ENCODE measurements at places on chromosomes 11 and 22.

DNA sequence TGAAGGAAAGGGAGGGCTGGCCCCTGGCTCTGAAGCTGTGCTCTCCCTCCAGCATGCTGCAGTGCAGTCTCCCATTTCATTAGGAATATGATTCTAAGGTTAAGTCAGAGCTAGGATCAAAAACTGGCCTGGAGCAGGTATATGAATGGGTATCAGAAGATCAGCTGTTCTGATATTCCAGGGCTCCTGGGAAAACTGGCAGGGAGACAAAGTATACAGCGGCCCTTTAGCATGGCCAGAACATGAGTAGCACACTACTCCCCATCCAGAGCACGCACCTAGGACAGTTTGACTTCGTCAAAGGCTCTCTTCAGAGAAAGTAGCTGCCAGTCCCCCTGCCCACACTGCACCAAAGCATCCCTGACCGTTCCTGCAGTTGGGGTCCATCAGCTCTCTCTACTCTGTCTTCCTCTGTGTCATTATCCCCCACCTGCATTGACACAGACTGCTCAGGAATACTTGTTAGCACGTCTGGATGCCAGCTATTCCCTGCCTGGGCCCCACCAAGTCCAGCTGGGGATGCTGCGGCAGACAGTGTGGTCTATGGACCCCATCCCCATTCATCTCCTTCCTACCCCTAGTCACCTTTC is 4.0 kb upstream of the FCHSD2 start:
- no peak for DNase-seq

GRCh38 chr11:59459916-59460315 is 3.2 kb downstream of the OR4D6 start:
- DNase-seq, result no peak

GRCh38 chr11:32456864-32457263 is 21.5 kb upstream of the WT1 start:
- DNase-seq, result no peak

DNA sequence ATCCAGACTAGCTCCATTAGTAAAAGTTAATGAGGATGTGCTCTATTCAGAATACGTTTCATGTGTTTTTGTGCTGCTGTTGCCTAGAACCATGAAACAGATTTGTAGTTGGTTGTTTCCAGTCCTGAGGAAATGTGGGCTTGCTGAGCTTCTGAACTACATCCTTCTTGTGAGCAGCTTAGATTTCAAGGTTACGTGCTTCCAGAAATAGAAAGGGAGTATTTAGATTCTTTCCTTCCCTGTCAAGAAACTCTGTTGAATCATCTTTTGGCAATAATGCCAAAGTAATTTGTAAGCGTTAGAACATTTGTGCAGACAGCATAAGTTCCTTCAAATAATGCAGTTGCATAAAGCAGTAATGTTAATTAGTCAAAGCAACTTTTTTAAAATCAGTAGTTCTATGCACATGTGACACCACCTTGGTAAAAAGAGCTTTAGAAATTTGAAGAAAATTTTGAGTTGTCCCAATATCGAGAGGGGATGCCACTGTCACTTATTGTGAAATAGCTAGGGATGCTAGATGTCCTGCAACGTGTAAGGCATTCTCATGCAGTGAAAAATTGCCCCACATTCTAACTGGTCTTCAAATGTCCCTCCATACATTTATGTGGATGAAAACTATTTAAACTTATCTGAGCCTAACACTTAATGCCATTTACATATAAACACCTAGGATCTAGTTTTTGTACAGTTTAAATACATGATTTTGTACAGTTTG is 169.6 kb downstream of the ETS1 start:
- peak; percentile 79 for DNase-seq

DNA sequence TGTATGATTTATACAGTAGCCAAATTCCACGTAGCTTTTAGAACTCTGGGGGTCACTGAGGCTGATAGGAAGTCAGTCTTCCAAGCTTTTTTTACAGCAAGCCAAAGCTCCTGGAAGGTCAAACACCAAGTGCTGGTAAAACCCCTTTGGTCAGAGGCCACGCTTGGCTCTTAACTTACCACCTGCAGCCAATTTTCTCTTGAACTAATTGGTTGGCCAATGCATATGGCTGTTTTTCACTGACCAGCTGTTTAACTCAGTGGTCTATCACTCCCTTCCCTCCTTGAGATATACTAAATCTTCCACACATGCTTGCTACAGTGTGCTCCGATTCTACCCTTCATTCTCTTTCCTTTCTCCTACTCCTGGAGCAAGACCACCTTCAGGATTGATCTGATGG is 116.0 kb downstream of the FAR1 start:
- no peak for DNase-seq

DNA sequence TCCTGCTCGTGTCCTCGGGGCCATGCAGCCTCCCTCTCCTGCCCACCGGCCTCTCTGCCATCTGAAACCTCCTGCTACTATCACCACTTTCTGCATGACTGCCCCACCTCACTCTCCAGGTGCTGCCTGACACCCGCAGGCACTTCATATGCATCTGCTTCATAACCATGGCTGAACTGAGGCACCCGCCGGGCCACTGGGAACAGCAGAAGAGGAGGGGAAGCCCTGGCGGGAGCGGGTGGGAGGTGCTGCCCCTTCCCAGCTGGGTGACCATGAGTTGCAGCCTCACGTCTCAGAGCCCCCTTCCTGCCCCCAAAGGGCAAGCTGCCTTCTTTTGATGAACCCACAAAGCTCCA is 21.7 kb upstream of the PICK1 start:
- DNase-seq, result no peak

DNA sequence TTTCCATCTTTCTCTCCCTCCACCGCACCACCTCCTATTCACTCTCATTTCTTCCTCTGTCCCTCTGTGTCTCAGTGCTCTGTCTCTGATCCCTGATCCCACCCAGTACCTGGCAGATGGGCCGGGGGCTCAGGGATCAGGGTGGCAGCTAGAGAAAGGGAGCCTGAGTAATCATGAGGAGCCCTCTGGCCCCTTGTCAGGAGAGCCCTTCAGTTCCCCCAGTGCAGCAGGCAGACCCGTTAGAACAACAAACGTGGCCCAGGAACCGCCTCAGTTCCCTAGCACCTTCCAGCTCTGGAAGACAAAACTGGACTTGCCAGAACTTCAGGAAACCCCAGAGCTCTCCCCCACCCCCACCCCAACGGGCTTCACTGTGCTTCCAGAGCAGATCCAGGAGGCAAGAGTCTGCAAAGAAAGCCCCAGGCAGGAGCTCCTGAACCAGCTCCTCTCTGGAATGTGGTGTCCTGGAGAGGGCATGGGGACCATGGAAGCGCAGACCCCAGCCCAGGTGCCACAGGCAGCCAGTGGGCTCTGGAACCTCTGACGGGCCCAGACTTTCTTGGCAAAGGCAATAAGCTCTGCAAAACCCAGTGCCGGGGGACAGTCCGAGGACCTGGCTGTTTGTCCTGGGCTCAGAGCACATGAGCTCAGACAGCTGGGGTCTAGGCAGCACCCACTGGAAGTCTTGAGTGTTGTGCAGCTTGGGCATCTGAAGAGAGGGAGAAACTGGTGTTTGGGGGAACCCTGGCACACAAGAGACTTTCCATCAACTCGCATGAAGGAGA is 43.2 kb downstream of the LMO1 start:
- DNase-seq, result no peak

DNA sequence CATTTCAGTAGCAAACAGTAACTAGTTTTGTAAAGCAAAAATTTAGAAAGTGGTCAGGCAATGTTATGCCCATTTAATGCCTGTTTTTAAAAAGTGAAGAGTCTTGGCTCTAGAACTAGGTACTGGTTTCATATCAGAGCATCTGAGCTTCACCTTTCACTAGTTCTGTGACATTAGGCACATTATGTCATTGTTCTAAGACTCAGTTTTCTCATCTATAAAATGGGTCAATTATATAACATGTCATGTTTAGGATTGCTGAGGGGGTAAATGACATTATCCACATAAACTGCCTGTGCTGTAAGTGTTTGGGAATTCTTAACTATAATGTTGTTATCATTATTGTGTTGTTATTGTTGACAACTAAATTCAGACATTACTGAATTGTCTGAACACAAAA is 235.6 kb upstream of the ZC3H12C start:
- no peak for DNase-seq

GRCh38 chr22:32331236-32331917 is 26.3 kb upstream of the RFPL3 start:
- no peak for DNase-seq

DNA sequence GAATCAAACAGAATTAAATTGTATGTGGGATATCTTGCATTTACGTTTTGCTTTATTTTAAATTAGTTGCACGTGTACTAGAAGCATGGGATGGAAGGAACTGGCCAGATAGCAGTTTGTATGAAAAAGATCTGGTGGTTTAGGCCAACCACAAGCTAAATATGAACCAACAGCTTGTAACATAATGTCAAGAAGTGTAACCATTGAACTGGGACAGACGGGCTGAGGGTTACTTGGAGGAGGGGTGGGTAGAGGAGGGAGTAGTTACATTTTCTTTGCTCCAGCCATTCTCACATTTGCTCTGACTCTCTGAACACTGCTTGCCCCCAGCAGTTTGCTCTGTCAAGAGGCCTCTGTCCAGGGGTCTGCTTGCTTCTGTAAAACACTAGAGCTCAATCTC is 31.7 kb upstream of the CXCR5 start:
- DNase-seq, result no peak

DNA sequence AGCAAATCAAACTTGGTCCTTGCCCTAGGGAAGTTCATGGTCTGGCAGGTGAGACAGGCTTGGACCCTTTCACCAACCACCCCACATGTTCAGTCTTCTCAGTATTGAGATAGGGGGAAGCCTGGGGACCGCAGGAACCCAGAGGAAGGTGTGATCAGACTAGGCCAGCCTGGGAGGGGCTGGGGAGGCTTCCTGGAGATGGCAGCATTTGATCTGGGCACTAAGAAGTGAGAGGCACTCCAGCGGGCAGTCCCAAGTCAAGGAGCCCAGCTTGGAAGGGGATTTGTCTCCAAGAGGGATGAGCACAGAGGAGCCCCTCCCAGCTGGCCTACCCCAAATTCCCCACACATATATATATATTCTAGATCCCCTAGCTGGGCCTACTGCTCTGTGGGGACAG is 5.4 kb downstream of the LRRC32 start:
- no peak for DNase-seq

- no peak for DNase-seq
Observed at GRCh38 chr22:33909075-33909458, 11.2 kb downstream of the LARGE1 start.

DNA sequence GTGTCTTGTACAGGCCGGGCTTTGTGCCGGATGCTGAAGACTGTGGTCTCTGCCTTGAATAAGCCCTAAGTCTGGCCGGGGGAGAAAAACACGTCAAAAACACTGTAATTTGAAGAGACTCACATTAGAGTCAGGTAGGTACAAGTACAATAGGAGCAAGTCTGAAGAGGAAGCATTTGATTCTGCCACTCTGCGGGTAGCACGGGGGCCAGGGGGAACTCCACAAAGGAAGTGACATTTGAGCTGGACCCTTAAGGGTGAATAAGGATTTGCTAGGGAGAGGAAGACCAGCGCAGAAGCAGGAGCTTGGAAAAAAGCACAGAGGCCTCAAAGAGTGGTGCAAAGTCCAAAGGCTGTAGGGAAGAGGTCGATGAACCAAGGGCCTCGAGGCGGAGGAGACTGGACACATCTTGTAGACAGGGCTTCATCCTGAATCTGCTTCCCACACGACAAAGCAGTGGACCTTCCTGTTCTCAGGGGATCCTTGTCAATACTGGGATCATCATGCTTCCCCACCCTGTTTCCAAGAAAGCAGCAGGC is 38.7 kb downstream of the BUD13 start:
- no peak for DNase-seq

GRCh38 chr11:32606220-32606619 is 22.6 kb downstream of the EIF3M start:
- no peak for DNase-seq

- peak; percentile 93 for DNase-seq
Observed at GRCh38 chr11:122189229-122189628, 73.2 kb upstream of the BLID start.

GRCh38 chr22:29988719-29989118 is 91.5 kb upstream of the HORMAD2 start:
- DNase-seq, result no peak

DNA sequence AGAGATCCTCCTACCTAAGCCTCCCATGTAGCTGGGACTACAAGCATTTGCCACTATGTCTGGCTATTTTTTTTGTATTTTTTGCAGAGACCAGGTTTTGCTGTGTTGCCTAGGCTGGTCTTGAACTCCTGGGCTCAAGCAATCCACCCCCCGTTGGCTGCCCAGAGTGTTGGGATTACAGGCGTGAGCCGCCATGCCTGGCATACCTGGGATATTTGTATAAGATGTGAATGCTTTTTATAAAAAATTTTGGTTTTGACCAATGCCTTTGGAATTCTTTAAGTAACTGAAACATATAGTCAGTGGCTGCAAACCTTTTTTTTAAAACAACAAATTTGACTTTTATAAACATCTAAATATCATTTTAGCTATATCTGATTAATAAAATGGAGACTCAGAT is 42.4 kb downstream of the ADAMTS8 start:
- no peak for DNase-seq

GRCh38 chr11:68327586-68328370 is 15.4 kb downstream of the LRP5 start:
- DNase-seq, result no peak

DNA sequence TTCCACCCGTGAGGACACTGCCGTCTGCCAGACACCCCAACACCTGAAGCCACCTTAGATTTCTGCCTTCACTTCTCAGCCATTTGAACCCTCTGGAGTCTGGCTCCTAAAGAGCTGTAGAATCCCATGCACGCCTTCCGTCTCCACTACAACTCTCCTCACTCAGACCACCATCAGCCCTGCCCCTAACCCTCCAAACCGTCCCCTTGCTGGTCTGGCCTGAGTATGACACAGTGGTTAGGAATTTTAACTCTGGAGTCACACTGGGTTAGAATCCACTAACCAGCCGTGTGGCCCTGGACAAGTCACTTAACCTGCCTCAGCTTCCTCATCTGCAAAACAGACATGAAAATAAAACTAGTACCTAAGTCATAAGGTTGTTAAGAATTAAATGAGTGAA is 3.0 kb downstream of the CNIH2 start:
- DNase-seq, result no peak

DNA sequence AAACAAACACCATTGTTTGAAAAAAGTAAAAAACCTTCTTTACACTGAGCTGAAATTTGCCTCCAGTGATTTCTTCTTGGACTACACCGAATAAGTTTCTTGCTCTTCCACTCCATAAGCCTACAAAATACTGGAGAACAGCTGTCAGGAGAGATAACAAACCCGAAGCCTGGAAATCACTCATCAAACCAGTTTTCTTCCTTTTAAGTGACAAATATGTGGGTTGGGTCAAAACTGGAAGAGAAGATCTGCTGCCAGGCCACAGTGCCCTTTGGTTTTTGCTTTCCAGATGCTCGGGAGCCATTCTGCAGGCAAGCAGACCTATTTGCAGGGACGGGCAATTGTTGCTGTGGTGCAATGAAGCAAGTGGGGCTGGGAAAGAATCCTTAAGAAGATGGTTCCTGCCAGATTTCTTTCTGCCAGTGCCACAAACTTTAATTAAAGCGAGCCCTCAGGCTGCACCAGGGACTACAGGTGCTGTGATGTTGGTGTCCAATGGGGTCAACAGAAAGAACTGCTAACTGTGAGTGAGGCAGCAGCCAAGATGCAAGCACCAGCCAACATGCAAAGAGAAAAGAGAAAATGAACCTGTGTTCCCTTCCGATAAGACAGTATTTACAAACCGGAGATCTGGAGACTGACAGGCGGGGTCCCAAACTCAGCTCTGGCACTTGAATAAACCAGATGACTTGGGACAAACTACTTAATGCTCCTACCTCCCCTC is 44.8 kb upstream of the SMCO4 start:
- no peak for DNase-seq

- DNase-seq, result no peak
Observed at GRCh38 chr11:60345489-60345888, 18.4 kb downstream of the MS4A6E start.

- no peak for DNase-seq
Observed at GRCh38 chr11:65947603-65948125, 2.4 kb downstream of the TSGA10IP start.

GRCh38 chr11:10778217-10778970 is 27.3 kb downstream of the CTR9 start:
- DNase-seq, result peak; percentile 32
